CD4-positive, alpha-beta T cell (primary cell): ENCODE measurements at places on chromosomes 16 and 17.

DNA sequence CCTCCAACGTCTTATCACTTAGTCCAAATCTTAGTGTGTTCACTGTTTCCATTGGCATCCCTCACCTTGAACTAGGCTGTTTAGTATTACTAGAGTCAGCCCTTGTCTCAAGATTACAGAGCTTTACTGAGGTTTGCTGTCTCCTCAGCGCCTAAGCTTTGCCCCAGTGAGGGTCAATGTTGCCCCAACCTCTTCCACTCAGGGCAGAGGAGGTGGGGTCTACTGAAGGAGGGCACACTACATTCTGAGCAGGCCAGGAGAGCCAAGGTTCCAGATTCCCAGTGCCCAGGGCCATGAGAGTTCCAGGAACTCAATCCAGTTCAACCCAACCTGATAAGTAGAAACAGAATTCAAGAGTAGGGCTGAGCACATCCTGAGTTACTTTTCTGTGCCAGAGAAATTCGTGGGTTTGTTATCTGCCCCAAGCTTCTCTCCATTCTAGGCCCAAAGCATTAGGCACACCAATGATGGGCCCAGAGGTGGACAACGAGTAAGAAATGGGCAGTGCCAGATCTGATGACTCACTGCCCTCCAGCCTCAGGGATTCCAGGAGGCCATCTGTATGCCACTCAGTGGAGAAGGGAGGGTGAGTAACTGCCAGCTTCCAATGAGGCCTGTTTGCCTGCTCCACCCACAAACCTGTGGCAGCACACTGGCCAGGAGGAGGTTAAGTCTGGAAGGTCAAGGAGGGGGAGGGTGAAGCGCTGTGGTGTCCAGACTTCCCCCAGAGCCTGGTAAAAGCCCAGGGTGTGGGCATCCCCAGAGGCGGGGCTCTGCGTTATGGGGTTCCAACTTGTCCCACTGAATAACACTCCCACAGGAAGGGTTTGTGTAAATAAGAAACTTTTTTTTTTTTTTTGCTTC is 8.2 kb downstream of the TUBG2 start:
- no peak overlapping the region for H3K27ac ChIP-seq
- H3K4me1 ChIP-seq: peaks cover 26% of the 10 kb centered on the region
- H3K27me3 ChIP-seq: peaks cover 21% of the 10 kb centered on the region
- no peak overlapping the region for H3K4me3 ChIP-seq
- peaks cover 5% of the 10 kb centered on the region for H3K36me3 ChIP-seq

- no peaks in the 10 kb centered on the region for H3K27me3 ChIP-seq
- no peaks in the 10 kb centered on the region for H3K36me3 ChIP-seq
- no peak for DNase-seq
- H3K27ac ChIP-seq: no peak overlapping the region
- no peak overlapping the region for H3K4me3 ChIP-seq
Observed at GRCh38 chr16:84139628-84140258, 5.2 kb downstream of the HSDL1 start.

DNA sequence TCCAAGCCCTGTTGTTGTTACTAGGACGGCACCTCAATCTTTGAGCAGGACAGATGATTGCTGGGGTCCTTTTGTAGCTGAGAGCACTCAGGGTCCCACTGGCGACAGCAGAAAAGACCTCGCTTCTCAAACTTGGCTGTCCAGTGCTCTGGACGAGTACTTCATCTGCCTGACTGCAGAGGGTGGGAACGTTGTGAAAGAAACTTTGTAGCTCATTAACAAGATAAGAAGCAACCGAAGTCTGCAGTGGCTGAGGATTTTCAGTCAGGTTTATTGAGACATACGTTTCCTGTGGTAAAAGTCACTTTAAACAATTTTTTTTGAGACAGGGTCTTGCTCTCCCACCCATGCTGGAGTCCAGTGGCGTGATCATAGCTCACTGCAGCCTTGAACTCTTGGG is 191.7 kb downstream of the PRKCB start:
- H3K27ac ChIP-seq: no peak overlapping the region
- no peak overlapping the region for H3K4me3 ChIP-seq
- H3K4me1 ChIP-seq: peaks cover 7% of the 10 kb centered on the region
- DNase-seq: no peak

- no peaks in the 10 kb centered on the region for H3K36me3 ChIP-seq
- no peaks in the 10 kb centered on the region for H3K27me3 ChIP-seq
Observed at GRCh38 chr17:4340914-4341615, 25.4 kb downstream of the UBE2G1 start.

- peaks cover 72% of the 10 kb centered on the region for H3K4me1 ChIP-seq
- peak overlapping the region; percentile 68 for H3K4me3 ChIP-seq
- peak overlapping the region; percentile 49 for H3K27ac ChIP-seq
- H3K36me3 ChIP-seq: no peaks in the 10 kb centered on the region
Observed at GRCh38 chr17:29617481-29618271, 5.0 kb downstream of the CORO6 start.

DNA sequence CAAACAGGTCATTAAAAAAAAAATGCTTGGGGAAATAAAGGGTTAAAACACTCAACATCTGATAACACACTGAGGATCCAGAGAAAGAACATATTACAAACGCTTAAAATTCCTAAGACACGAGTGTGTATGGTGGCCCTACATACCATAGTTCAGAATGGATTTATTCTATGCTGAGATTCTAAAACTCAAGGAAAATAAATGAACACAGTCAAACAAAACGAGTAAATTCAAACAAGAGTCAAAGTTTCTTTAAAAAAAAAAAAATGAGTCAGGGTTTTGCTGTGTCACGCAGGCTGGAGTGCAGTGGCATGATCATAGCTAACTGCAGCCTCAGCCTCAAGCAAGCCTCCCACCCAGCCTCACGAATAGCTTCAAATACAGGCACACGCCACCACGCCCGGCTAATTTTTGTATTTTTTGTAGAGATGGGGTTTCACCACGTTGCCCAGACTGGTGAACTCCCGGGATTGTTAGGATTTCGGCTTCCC is 17.4 kb downstream of the CRK start:
- no peak overlapping the region for H3K27ac ChIP-seq
- H3K27me3 ChIP-seq: no peaks in the 10 kb centered on the region
- H3K4me3 ChIP-seq: no peak overlapping the region
- DNase-seq: no peak

GRCh38 chr17:41739661-41740352 is 5.4 kb upstream of the HAP1 start:
- H3K36me3 ChIP-seq: no peaks in the 10 kb centered on the region
- peaks cover 10% of the 10 kb centered on the region for H3K4me1 ChIP-seq
- H3K27me3 ChIP-seq: peaks cover 30% of the 10 kb centered on the region
- no peak overlapping the region for H3K4me3 ChIP-seq

DNA sequence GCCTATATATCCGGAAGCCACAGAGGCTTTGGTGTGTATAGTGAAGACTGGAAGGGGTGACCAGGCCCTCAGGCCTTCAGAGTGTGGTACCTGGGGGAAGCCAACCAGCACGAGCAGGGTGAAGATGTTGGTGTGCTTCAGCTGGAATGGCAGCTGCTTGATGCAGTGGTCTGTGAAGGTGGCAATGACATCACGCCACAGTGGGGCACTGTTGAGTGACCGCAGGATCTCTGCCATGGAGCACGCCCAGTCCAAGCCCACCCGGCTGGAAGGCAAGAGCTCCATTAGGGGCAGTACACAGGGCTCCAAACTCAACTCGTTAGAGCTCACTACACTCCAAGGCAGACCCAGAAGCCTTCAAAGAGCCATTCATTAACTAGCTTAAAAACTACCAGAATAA is 68.5 kb upstream of the ATP2A3 start:
- no peak for DNase-seq
- no peak overlapping the region for H3K4me3 ChIP-seq
- no peaks in the 10 kb centered on the region for H3K27me3 ChIP-seq

DNA sequence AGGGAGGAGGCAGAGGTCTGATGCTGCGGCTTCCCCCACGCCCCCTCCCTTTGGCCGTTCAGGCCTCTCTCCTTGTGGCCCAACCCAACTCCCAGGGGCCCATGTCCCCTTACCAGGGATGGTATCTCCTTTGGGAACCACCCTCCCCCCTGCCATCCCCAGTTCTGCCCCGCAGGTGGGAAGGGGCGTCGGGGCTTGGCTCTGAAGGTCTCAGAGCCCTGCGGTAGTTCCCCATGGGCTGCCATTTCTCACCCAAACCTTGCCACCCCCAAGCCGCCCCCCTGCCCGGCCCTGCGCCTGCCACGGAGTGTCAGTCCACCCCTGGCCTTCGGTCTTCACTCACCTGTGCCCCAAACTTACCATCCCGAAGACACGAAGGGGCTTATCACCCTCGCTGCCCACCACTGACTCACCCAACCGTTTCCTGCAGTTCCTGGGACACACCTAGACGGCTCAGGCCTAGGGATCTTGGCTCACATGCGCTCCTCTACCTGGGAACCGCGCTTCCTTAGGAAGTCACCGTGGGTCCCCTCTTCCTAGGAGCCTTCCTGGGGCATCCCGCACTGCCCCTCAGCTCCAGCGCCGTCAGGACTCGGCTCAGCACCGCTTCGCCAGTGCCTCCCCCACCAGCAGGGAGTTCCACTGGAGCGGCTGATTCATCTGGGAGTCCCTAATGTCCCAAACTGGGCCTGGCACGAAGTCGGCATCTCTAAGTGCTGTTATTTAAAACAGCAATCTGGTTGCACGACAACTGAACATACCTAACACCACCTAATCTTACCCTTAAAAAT is 1.1 kb upstream of the DOC2A start:
- H3K4me1 ChIP-seq: peaks cover 19% of the 10 kb centered on the region
- H3K4me3 ChIP-seq: peak overlapping the region; percentile 12
- H3K27ac ChIP-seq: no peak overlapping the region
- no peak for DNase-seq

- H3K36me3 ChIP-seq: no peaks in the 10 kb centered on the region
- no peaks in the 10 kb centered on the region for H3K4me1 ChIP-seq
- no peak for DNase-seq
Observed at GRCh38 chr16:53626811-53627210, 76.8 kb downstream of the RPGRIP1L start.

- H3K4me1 ChIP-seq: peaks cover 88% of the 10 kb centered on the region
- DNase-seq: no peak
- peak overlapping the region; percentile 64 for H3K27ac ChIP-seq
- peak overlapping the region; percentile 98 for H3K4me3 ChIP-seq
- H3K27me3 ChIP-seq: no peaks in the 10 kb centered on the region
Observed at GRCh38 chr16:29663807-29664090, 702 bp downstream of the SPN start.

- H3K27ac ChIP-seq: no peak overlapping the region
- H3K4me1 ChIP-seq: peaks cover 29% of the 10 kb centered on the region
- peak overlapping the region; percentile 61 for H3K4me3 ChIP-seq
- H3K27me3 ChIP-seq: peaks cover 13% of the 10 kb centered on the region
- DNase-seq: no peak
Observed at GRCh38 chr16:58026139-58026704, 668 bp downstream of the MMP15 start.

DNA sequence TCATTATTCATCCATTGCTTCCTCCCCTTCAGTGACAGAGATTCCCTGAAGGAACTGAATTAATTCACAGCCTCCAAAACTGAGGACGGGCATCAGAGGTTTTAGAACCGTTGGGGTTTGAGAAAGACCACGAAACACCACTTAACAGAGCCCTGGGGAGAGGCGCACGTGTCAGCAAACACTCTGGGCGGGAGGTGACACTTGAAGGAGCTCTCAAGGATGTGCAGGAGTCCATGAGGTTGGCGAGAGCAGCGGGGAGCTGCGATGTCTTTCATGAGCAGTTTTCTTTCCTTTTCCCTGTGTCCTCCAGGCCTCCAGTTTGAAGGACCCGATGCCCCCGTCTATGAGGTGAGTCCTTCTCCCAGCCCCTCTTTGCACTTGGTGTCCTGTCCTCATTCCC is 23.7 kb downstream of the B4GALNT2 start:
- no peaks in the 10 kb centered on the region for H3K4me1 ChIP-seq
- peaks cover 18% of the 10 kb centered on the region for H3K27me3 ChIP-seq
- H3K4me3 ChIP-seq: no peak overlapping the region
- no peak for DNase-seq

DNA sequence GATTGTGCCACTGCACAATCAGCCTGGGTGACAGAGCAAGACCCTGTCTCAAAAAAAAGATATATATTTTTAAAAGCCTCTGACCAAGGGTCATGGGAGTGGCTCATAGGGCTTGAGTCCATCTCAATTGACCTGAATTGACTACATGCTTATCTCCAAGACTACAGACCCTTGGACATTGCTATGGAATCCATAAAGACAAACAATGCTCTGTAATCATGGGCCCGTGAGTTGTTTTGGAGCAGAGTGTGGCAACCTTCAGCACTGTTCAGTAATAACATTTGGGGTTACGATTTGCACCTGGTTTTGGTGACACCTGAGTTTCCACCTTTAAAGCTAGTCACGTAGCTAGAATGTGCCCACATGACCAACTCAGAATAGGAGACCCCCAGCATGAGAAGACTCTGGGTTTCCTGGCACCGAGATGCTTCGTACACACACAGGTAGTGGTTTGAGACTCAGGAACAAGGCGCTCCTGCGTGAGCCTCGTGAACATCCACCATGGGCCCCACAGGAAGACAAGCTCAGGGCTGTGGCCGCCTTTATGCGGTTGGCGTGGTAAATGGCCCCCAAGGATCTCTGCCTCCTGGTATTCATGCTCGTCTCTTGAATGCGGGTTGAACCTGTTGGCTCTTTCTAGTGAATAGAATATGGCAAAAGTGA is 66.6 kb upstream of the RPH3AL start:
- peaks cover 79% of the 10 kb centered on the region for H3K4me1 ChIP-seq
- H3K27ac ChIP-seq: peak overlapping the region; percentile 23

DNA sequence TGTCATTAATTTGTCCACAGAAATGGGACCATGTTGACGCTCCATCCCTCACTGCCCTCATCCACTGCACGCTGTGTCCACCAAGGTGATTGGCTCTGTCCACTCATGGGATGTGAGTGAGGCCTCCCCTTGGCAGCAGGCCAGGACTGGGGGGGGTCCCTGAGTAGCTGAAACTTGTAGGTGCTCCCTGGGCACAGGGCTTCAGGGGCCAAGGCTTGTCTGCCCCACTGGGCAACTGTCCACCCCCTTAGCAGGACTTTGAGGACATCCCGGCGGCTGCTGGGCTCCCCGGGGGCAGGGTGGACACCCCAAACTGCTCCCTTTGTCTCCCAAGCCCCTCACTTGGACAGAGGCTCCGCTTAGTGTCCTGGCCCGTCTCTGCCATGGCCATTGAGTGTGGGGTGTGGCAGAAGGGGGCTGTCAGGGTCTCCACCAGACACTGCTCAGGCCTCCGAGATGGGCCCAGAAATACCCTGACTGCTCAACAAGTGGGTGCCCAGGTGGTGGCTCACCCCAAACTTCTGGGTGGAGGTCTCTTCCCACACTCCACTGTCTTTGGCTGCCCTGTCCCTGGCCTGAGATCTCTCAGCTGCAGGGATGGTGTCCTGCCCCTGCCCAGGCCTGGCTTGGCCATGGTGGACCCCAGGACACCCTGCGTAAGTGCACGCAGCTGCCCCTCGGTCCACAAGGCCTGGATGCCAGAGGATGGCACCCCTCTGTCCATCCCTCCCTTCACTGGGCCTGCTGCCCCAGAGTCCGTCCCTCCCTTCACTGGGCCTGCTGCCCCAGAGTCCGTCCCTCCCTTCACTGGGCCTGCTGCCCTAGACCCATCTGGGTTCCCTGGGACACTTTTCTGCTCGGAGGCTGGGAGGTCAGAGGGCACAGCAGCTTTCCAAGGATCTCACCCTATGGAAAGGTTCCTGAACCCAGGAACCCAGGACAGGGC is 2.9 kb upstream of the RAB40C start:
- H3K4me3 ChIP-seq: no peak overlapping the region
- H3K4me1 ChIP-seq: peaks cover 32% of the 10 kb centered on the region
- no peaks in the 10 kb centered on the region for H3K27me3 ChIP-seq
- H3K36me3 ChIP-seq: no peaks in the 10 kb centered on the region
- H3K27ac ChIP-seq: no peak overlapping the region
- DNase-seq: no peak
